Bone marrow (tissue), 2 donors: ENCODE measurements at places on chromosomes 5 and 9.

DNA sequence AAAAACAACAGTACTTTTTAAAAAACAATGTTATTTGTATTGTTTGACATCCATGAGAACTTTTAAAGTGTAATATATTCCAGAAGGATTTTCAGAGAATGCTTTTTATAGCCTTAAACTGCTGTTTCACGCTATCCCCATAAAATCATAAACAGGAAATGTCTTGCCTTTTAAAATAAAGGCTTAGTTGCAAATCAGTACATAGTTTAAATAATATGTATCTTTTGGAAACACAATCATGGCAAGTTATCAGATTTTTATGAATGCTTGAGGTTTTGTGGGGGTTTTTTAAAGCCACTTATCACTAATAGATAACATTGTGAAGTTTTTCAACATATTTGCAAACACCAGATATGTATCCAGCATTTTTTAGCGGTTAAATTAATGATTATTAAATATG is 37.2 kb upstream of the F2RL2 start:
- no peak for DNase-seq

- no peak for DNase-seq
Measured at GRCh38 chr5:167678481-167678880, 613.0 kb upstream of the WWC1 start.

GRCh38 chr5:156888520-156888919 is 38.4 kb downstream of the PPP1R2B start:
- DNase-seq = no peak

GRCh38 chr5:96288845-96289185 is 144.2 kb downstream of the PCSK1 start:
- no peak for DNase-seq

DNA sequence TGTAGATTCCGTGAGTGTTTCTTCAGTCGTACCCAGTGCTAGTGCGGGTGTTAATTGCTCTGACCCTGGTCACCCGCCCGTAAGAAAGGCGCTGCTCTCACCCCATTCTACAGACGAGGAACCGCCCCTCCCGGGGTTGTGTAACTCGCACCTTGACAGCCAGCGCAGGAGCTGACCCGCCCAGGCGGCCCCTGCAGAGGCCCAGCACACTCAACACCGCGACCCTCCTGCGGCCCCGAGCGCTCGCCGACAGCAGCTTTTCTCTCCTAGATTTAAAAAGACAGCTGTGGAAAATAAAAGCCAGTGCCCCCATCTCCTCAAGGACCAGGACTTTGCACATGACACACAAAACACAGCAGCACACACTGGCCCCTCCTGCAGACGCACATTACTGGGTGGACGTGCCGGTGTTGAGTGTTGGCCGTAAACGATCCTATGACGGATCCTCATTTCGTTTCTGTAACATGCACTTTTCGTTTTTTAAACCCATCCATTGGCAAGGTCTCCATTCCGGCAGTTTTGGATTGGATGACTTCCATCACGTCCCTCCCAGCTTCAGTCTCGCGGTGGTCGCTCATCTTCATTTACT is 22.9 kb downstream of the OR2V2 start:
- no peak for DNase-seq

DNA sequence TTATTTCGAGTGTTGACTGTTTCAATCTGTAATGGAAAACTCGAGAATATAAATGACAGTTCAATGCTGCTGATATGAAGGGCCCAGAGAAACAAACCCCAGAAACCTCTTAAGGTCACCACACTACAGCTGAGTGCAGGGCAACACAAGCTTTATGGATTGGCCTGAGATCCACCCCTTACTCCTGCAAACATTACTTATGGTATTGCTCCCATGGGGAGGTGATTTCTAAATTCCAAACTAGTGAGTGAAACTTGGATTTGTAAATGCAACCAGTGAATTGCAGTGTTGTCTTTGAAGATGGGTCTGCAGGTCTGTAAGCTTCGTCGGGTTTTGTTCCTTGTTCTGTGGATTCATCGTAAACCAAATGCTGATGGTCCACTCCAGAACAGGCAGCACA is 85.4 kb downstream of the NTRK2 start:
- no peak for DNase-seq
